ENCODE measurements at places on chromosomes 7 and 10.
A peak's percentile ranks its signal among the peaks of the same experiment; 100 is the strongest.

DNA sequence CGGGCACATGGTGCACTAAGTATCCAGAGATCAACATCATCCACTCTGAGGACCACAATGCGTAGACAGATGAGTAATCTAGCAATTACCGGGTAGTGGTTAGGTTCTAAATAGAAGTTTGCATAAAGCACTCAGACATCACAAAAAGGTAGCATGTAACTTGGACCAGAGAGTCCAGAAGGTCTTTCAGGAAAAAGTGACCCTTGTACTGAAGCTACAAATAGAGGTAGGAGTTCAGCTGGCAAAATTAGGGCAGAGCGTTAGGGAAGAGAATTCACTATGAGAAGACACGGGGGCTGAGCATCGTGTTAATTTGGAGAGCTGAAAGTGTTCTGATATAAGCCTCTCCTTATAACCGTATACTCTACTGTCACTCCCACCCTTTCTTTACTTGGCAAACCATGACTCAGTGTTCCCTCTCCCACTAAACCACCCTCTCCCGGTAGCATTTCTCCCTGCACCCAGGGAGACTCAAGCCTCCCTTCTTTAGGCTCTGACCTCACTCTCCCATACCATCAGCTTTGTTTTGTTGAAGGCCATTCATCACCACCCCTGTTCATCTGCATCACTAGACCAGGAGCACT lies 222.2 kb upstream of the FZD1 start:
- DNase-seq = no peak

DNA sequence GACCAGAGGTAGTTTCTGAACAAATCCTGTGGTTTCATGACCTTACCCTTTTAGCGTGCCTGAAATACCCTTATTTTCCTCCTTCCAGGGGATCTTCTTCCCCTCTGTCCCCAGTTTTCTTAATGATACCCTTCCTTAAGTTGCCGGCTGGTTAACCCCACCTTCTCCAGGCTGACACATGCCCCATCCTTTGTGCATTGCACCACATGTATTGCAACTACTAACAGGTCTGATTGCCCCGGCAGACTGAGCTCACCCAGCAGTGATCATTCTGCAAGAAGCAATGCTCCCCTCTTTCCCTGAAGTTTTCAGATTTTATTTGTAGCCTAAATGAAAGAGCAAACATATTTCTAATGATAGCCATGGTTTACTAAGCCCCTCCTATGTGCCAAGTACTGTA lies 108.2 kb downstream of the HIP1 start:
- no peak for DNase-seq

- DNase-seq = no peak
Observed at GRCh38 chr10:22702348-22702747, 12.0 kb downstream of the PIP4K2A start.

DNA sequence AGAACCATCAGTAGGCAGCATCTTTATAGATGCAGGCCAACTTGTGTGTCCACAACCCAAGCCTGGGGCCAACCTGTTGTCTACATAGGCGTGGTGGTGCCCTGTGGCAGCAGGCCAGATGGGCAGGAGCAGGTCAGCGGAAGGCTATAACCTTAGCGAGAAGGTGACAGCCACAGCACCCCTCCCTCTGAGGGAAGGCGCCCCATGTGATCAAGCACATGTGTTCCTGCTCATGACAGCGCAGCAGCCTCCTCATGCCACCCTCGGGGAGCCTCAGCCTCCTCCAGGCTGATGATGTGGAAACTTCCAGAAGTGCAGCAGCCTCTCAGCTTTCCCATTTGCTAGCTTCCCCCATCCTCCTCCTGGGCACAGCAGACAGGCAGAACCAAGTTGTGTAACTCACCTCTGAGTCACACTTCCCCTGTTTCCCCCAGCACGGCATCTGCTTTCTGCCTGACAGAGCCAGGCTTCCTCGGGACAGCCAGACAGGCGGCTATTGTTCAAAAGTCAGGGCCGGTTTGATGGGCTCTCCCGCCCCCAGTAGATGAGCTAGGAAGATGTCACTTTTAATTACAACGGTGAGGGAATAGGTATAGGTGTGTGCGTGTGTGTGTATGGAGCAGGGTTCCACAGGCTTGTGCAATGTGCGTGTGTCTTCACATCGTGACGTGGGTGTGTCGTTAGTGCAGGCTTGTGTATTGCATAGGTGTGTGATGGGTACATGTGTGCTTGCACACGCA lies 312.0 kb upstream of the ZMIZ1 start:
- no peak for DNase-seq

- no peak for DNase-seq
Observed at GRCh38 chr7:27767374-27767773, 27.4 kb downstream of the TAX1BP1 start.

DNA sequence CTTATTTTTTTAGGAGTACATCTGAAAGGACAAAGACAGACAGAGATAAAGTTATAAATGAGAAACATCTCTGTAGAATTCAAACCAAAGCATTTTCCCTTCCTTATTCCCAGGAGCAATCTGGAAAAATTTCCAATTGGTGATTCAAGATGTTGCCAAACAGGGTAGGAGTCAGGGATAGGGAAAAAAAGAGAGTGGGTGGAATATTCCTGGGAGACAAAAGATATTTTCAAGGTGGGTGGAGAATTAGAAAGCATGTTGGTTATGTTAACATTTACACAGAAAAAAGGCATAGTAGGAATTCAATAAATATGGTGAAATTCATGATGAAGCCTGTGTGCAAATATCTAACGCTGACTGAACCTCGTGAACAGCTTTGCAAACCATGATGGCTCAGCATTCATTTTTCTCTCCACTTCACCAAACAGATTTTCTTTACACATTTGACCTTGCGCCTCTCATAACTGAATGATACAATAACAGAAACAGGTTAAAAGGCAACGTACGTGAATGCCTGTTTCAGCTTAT lies 25.1 kb downstream of the SLC26A5 start:
- no peak for DNase-seq

DNA sequence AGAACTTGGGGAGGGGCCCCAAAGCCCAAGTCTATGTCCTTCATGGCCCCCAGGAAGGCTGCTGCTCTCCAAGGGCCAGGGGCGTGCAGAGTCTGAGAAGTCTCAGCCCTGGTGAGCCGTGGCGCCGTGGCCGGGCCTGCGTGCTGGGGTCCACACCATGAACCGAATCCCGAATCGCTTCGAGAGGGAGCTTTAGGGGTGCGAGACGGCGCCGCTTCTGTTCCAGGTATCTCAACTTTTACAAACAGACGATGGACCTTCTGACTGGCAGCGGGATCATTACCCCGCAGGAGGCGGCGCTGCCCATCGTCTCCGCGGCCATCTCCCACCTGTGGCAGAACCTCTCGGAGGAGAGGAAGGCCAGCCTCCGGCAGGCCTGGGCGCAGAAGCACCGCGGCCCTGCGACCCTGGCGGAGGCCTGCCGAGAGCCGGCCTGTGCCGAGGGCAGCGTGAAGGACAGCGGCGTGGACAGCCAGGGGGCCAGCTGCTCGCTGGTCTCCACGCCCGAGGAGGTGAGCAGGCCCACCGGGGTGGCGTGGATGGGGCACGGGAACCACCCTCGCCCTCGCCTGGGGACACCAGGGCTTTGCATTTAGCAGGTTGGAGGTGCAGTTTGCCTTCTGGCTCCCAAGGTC lies 12.7 kb downstream of the STRA8 start:
- no peak for DNase-seq

DNA sequence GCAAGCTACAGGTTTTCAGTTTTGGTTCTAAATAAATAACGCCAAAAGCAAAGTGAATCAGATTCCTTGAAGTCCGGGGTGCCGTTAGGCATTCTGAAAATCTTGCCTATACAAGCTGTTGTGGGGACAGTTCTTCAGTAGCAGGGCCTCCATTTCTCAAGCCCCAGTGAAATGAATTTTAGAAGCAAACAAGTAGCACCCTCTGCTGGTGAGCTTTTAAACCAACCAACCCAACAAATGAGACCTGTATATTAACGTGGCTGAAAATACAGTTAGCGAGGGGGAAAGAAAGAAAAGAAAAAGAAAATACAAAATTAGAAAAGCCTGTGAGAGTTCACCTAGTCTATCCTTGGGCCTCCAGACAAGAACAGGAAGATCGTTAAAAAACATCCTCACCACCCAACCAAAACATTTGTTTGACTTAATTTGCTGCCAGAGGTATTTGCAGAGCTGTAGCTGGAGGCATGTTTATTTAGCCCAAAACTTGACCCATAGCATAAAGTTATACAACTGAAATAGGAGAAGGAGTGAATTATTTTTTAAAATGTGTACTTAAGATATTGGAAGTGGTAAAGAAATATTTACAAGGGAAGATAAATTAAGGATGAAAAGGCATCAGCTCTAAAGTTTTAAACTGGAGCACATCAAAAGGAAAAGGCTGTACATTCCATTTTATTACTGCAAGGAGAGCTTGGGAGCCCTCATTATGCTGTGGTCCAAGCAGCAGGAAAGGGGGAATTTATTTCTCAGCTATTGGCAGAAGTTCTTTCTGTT lies 98.9 kb downstream of the DYNC1I1 start:
- no peak for DNase-seq

DNA sequence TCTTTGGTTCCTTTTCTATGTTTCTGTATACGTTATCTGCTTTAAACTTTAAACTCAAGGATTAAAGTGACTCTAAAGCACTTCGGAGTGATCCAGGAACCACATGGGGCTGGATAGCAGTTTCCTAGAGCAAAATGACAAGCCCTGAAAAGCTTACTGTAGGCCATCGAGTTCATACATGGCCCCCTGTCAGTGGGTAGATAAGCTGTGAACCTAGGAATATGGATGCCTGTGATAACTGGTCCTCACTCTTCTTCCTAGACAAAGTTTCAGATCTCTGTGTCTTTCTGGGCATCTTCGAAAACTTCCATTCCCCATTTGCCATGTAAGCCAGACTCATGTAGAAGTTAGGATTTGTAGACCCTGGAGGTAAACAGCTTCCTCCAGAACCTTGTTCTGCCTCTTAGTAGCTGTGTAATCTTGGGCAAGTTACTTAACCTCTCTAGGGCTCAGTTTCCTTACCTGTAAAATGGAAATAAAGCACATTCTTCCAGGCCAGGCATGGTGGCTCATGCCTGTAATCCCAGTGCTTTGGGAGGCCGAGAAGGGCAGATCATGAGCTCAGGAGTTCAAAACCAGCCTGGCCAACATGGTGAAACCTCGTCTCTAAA lies 49.3 kb upstream of the KMT2E start:
- DNase-seq = no peak

DNA sequence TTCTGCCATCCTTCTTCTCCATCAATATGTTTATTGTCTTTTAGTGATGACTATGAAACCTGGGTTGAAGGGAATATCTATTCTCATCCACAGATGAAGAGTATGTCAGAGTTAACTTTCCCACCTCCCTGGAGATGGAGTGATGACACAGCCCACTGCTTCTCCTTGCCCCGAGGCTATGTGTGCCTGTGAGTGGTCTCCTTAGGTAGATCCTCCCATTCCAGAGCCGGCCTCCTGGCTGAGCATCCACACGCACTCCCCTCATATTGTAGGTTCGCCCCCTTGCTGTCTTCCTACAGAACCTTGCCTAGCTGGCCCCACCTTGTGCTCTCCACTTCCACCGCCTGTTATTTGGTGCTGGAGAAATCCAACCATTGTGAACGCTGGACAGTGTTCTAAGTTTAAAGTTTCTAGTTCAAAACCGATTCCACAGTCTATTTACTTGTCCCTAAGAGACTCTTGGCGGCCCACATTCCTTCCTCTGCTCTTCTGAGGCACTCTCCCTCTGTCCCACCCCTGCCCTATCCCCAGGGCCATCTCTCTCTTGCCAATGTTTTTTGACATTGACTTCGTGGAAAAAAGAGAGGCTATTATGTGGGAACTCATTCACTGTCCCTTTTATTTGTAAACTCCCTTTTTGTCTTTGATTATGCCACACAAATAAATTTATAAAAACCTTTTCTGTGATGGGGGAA lies 168.0 kb downstream of the ZNF438 start:
- no peak for DNase-seq

DNA sequence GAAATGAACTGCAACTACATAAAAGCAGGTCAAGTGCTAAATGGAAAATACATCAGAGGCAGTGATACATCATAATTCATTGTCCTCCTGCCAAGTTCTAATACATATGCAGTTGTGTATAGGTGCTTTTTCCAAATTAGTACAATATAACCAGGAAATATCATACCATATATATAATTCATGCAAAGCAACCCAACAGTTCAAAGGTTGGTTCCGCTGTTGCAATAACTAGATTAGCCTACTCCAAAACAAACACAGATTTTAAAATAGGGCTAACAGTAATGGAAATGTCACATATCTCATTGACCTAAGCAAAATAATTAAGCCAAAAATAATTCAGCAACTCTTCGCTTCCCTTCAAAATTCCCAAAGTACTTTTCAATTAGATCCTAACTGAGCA lies 88.9 kb upstream of the NEBL start:
- no peak for DNase-seq

DNA sequence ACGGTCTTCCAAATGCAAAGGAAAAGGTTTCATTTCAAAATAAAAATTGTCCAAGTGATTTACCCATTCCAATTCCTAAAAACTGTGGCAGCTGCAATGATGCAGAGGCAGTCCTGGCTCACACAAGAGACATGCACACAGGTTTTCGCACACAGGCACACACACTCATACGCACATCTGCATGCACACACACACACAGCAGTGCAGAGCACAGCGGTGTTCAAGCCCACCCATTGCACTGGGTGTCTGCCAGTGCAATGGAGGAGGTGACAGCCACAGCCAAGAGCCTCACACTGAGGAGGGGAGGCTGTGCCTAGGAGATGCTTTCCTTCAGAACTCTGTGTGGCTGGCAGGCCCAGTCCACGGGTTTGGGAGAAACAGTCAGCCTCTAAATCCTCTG lies 123.7 kb downstream of the SLIT1 start:
- DNase-seq = no peak

GRCh38 chr7:143258831-143259230 lies 4.4 kb upstream of the GSTK1 start:
- DNase-seq = no peak

DNA sequence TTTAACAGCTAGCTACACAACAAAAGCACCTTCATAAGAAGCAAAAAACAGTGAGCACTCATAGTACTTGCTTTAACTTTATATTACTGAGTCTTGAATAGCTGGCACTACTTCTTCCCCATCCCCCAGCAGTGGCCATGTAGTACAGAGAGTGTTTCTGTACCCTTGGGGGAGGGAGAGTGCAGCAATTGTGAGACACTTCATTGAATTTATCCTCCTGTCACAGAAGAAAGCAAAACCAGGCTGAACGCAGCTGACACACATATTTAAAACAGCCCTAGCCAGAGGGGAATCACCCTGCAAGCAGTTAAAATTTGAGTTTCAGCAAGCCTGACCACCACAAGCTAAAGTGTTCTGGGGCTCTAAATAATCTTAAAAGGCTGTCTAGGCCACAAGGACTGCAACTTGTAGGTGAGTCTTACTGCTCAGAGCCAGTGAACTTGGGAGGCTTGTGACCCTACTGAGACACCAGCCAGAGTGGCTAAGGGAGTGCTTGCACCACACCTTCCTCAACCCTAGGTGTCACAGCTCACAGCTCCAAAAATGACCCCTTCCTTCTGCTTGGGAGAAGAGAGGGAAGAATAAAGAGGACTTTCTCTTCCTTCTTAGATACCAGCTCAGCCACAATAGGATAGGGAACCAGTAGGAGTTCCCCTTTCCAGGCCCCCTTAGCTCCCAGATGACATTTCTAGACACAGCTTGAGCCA lies 97.7 kb upstream of the MEOX2 start:
- no peak for DNase-seq

- DNase-seq = peak; percentile 24
Observed at GRCh38 chr7:102279537-102280400, 6.9 kb upstream of the SH2B2 start.

- DNase-seq = no peak
Observed at GRCh38 chr7:37018954-37019353, 294.7 kb upstream of the AOAH start.

GRCh38 chr7:84339306-84339705 lies 144.7 kb upstream of the SEMA3A start:
- DNase-seq = no peak

- no peak for DNase-seq
Observed at GRCh38 chr7:150954201-150954985, 23.7 kb downstream of the KCNH2 start.

- DNase-seq = peak; percentile 27
Observed at GRCh38 chr10:113563306-113564088, 10.6 kb downstream of the HABP2 start.
